ENCODE measurements at places on chromosomes 6 and 20.

DNA sequence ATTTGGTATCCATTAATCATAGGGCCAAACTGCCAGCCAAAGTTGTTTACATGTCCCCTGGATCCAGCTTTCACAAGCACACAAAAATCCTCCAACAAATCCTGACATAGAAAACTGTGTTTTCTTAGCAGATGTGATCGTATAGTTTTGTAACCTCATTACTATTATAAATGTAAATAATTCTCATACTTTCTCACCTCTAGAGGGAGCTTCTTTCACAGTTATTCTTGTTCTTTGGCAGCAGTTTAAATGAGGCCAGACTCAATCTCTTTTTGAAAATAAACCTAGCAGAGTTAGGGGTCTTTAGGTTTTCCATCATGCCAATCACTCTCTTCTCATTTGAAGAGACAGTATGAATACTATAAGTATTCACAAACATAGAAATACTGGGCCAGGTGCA, 17.0 kb upstream of the ZNF318 start:
- DNase-seq = no peak

GRCh38 chr20:31972471-31973021, 4.6 kb downstream of the XKR7 start:
- no peak for DNase-seq

GRCh38 chr6:31771992-31772358, 5.2 kb downstream of the VWA7 start:
- no peak for DNase-seq

GRCh38 chr20:6920991-6921613, 153.6 kb downstream of the BMP2 start:
- DNase-seq = no peak

GRCh38 chr6:1609041-1609647, 571 bp upstream of the FOXC1 start:
- no peak for DNase-seq

DNA sequence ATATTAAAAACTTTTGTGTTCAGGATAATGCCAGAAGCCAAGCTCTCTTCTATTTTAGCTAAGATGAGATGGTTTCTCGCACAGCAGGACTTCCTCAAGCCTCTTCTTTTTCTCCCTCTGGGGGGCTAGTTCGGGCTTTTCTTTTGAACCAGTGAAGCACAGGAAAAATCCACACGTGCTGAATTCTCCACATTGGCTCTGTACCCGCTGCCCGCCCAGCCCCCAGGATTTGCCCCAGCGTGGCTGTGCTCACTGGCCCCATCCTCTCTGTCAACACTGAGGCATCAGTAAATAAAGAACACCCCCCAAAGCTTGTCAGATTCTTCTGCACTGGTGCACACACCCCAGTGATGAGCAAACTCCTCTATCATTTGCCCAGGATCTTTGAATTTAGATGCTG, 232.8 kb downstream of the ZNF217 start:
- DNase-seq = no peak

DNA sequence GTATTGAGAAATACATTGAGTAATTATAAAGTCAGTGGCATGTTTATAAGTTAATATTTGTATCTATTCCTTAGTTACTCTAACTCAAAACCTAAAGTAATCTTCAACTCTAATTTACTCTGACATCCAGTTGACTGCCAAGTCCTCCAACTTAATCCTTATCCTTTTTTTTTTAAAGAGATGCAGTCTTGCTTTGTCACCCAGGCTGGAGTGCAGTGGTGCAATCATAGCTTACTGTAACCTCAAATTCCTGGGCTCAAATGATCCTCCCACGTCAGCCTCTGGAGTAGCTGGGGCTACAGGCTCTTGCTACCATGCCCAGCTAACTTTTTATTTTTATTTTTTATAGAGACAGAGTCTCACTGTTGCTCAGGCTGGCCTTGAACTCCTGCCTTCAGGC, 24.4 kb downstream of the PTPN1 start:
- no peak for DNase-seq

GRCh38 chr6:146931214-146931613, 273.0 kb upstream of the STXBP5 start:
- no peak for DNase-seq

DNA sequence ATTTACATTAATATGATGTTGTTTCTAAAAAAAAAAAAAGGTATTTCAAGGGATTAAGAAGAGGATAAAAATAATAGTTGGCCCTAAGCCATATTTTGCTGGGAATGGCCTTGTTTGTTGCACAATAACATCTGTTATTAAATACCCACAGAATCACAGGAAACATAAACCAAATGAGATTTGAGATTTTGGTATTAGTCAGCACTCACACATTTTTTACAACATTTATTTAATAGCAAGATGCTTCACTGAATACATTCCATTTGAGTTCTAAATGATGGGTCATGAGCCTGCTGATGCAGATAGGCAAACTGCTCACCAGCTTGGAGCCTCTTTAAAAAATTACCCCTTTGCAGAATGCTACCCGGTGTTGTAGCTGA, 92.9 kb upstream of the ENPP5 start:
- DNase-seq = no peak

DNA sequence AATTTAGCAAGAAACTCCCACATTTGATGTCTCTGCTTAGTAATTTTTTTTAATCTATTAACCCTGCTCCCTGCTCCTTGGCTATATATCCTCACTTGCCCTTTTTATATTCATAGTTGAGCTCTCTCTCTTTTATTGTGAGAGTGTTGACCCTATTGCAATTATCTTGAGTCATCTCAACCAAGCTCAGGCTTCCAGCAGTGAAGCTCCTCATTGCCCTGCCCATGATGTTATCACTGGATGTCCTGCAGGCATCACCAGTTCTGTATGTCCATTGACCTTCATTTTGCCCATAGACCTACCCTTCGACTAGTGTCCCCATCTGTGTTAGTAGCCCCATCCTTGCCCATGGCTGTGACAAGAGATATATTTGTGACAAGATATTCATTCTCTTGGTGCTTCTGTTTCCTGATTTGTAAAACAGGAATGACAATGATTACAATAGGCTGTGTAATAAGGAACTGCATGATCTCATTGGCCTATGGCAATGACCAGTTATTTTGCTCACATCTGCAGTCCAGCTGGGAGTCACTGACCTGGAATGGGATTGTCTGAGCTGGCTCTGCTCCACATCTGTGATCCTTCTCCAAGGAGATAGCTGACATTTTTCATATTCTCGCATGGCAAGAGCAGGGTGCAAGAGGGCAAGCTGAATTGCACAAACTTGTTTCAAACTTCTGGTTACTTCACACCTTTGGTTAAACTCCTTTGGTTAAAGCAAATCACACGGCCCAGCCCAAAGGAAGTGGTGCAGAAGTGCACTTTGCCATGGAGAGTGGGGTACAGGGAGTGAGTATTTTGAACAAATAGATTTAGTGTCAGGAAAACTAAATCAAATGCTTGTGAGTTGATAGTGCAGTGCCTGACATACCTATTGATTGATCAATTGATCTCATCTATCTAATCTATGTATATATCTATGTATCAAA, 47.7 kb upstream of the CST5 start:
- no peak for DNase-seq

GRCh38 chr20:56945901-56946300, 316.8 kb downstream of the TFAP2C start:
- no peak for DNase-seq

- no peak for DNase-seq
Observed at GRCh38 chr20:54208548-54209176, 775 bp downstream of the PFDN4 start.

DNA sequence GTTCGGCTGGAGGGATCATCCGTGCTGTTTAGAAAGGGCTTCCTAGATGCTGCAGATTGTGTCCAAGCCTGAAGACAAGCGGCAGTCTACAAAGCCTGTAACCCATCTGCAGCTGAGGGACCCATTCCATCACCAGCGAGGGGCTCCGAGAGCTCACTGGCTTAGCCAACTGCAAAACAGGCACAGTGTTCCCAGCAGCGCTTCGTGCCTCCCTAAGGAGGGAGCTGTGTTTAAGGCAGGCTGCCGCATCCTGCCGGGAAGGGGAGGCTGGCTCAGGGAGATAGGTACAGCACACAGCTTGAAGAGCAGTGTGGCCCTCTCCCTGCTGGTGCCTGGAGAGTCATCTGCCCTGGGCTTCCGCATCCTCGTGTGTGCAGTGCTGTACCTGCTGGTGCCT, 32.4 kb downstream of the DUSP22 start:
- no peak for DNase-seq

Measured in activated naive CD8-positive, alpha-beta T cell treated with anti-CD3 and anti-CD28 coated beads, Interleukin-2, amount 50 U/mL, for 24 hours (primary cell).